ENCODE measurements at places on chromosomes 13 and 19. TPM values are rescaled to one million over a fixed set of nuclear protein-coding genes. Genes with fewer than 3 reads are reported as not detected.

The CEACAM20 gene
- not detected for total RNA-seq

The TPTE2 gene
- total RNA-seq = 0.30 TPM

The LAIR1 gene
- total RNA-seq = 3.5 TPM

The RASL11A gene
- total RNA-seq = 7.3 TPM

The NKPD1 gene
- total RNA-seq = 0.70 TPM

DNA sequence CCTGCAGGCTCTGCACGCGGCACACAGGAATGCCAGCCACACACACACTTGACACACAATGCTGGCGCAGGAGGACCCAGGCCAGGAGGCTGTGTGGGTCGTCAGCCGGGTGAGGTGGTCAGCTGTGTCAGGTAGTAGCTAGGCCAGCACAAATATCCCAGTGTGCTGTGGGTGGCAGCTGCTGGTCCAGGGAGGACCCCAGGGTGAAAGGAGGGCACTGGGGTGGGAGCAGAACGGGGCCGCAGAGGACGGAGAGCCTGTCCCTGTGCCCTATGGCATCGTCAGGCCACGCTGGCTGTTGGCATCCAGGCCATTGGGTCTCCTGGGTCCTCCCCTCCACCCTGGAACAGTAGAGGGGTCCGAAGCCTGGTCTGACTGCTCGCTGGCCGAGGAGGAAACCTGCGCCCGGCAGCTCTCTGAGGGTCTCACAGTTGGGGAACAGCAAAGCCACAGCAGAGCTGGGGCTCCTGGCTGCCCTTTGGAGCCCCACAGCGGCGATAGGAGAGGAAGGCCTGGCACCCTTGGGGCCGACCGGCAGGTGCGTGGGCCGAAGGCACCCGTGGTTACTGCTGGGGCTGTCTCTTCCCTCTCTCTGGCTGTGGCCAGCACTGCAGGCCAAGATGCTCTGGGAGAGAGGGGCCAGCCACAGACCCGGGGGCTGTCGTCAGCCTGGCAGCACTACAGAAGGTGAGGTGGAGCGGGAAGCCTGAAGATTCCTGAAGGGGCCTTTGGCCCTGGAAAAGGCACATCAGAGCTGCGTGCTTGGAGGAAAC, 27.3 kb downstream of the C13orf46 start:
- peaks cover 6% of the 10 kb centered on the region for H3K4me1 ChIP-seq
- DNase-seq = no peak
- H3K27me3 ChIP-seq = no peaks in the 10 kb centered on the region
- H3K4me3 ChIP-seq = no peak overlapping the region

- H3K4me1 ChIP-seq = no peaks in the 10 kb centered on the region
- no peak overlapping the region for H3K27ac ChIP-seq
- no peak for DNase-seq
- peaks cover 4% of the 10 kb centered on the region for H3K27me3 ChIP-seq
Observed at GRCh38 chr13:39963612-39964011, 308.1 kb downstream of the COG6 start.

DNA sequence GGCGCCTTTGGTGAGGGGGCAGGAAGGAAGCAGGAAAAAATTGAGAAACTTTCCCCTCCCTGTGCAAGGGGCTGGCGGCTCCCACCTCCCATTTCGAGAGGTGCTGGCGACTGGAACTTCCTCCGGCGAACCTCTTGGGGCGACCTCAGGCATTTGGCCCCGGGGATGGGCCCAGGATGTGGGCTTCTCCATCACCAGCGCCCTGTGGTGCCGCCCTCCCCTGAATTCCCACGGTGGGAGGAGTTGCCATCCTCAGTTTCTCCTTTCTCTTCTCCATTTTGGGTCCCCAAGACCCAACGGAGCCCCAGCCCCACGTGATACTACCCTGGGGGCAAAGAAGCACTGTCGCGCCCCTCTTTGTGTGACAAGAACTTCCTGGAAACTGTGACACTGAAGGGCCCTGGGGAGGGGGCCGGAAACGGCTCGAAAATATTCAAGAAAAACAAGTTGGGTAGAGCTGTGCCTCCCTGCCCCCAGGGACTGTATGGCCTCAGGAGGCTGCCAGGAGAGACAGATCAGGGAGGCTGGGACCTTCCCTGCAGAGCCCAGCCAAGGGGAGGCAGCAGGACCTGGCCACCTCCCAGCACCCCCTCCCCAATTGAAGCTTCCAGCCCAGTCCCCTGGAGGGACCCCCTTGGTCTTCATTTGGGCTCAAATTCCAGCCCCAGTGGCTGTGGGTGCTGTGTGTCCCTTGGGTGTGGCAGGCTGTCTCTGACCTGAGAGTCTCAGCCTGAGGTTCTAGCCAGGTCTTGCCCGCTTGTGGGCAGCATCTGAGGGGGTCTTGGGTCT, 16.2 kb upstream of the AP1M2 start:
- H3K4me3 ChIP-seq = peak overlapping the region; percentile 79
- peak overlapping the region; percentile 98 for H3K27ac ChIP-seq
- peaks cover 27% of the 10 kb centered on the region for H3K4me1 ChIP-seq
- peak; percentile 78 for DNase-seq

DNA sequence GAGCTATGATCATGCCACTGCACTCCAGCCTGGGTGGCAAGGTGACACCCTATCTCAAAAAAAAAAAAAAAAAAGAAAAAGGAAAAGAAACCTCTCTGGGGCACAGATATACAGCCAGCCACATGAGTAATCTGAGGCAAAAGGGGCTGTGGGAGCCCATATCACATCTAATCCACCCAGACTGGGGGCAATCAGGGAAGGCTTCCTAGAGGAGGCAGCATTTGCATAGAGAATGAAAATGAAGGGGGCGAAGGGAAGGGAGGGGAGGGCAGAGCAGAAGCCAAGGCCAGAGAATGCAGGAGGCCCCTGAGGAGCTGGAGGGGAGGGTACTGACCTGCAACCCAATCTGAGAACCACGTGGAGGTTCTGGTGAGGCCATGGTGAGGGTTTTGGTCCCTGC, 13.2 kb downstream of the STXBP2 start:
- no peak overlapping the region for H3K4me3 ChIP-seq
- no peak for DNase-seq
- H3K36me3 ChIP-seq = peaks cover 3% of the 10 kb centered on the region
- H3K4me1 ChIP-seq = peaks cover 15% of the 10 kb centered on the region

- no peaks in the 10 kb centered on the region for H3K36me3 ChIP-seq
- H3K4me1 ChIP-seq = no peaks in the 10 kb centered on the region
- H3K27ac ChIP-seq = no peak overlapping the region
- no peak for DNase-seq
- H3K27me3 ChIP-seq = no peaks in the 10 kb centered on the region
- no peak overlapping the region for H3K4me3 ChIP-seq
Observed at GRCh38 chr13:34372581-34372980, 554.6 kb downstream of the RFC3 start.
